ENCODE measurements at places on chromosomes 6 and 20.

DNA sequence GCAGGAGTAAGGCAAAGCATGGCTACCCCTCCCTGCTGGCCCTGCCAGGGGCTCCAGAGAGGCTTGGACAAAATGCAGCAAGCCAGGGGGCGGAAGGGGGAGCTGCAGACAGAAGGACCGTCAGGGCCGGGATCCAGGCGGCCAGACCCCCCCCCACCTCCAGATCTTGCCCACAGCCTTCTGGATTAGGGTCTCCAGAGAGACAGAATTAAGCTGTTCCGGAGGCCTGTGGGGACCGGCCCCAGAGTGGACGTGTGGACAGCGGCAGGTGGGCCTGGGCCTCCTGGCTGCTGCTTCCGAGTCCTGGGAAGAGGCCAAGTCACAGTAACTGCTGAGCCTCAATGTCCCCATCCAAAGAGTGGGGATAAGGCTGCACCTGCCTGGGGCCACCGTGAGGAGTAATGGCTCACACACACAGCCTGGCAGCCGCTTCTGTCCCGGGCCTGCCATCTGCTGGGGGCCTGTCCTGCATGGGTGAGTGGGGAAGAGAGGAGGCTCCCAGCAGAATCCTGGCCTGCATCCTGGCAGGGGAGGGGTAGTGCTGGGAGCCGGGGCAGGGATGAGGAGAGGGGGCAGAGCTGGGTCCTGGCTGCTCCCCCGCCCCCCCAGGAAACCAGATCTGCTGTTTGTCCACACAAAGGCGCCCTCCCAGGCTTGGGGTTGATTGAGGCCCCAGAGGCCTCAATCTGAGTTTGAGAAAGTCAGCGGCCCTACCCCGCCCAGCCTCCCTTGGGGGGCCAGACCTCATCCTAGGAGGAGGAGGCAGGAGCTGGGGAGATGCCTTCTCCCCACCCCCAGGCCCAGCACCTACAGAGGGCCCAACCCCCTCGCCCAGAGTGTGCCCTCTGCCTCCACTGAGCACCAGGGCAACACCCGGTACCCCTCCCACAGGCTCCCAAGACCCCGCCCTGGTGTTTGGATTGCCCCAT is 3.9 kb downstream of the LAMA5 start:
- DNase-seq: no peak

- no peak for DNase-seq
These were observed 84.9 kb upstream of the NRN1 start for GRCh38 chr6:6091608-6092002.

GRCh38 chr6:108883172-108883571 is 35.0 kb downstream of the ARMC2 start:
- no peak for DNase-seq

GRCh38 chr6:37103169-37104039 is 66.5 kb upstream of the PIM1 start:
- DNase-seq: no peak

All from mesothelial cell of epicardium (in vitro differentiated cells).